ENCODE measurements at places on chromosomes 2 and 18.

DNA sequence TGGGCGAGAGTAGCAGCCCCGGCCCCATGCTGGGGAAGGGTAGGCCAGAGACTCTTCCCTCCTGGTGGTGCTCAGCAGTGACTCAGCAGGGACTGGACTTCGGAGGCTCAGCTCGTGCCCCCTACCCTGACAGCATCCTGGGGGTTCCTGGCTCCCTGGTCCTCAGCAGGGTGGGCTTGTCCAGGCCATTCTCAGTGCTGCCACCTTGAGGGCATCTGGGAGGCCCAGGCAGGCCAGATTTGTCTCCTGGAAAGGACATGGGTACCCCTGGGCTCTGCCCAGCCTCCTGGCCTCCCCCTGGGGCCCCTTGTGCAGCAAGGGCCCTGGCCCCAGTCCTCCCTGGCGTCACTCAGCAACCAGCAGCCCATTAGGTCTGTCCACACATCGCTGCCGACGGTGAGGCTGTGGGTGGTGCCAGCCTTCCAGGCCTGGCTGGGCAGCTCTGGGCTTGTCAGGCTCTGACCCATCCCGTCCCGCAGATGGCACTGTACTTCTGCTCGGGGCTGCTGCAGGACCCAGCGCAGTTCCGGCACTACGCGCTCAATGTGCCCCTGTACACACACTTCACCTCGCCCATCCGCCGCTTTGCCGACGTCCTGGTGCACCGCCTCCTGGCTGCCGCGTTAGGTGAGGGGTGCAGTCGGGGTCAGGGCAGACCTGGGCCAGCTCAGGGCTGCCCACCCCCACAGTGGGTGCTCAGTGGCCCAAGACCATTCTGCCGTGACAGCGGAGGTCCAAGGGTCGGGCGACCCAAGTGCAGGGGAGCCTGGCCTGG lies 45.0 kb upstream of the ALPP start:
- DNase-seq: no peak

DNA sequence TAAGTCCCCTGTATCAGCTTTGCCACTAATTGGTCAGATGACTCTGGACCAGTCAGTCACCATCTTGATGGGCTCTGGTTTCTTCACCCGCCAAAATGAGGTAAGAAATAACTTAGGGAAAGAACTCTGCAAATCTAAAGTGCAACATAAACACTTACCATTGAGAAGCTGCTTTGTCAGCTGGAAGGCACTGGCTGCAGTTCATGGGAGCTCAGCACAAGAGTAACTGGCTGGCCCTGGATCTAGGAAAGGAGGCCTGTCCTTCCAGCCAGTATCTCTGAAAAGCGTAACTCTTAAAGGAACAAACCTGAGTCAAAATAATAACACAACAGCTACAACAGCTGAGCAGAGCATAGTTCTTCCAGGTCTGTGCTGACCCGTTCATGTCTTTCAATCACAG lies 123.9 kb downstream of the CACNB4 start:
- no peak for DNase-seq

DNA sequence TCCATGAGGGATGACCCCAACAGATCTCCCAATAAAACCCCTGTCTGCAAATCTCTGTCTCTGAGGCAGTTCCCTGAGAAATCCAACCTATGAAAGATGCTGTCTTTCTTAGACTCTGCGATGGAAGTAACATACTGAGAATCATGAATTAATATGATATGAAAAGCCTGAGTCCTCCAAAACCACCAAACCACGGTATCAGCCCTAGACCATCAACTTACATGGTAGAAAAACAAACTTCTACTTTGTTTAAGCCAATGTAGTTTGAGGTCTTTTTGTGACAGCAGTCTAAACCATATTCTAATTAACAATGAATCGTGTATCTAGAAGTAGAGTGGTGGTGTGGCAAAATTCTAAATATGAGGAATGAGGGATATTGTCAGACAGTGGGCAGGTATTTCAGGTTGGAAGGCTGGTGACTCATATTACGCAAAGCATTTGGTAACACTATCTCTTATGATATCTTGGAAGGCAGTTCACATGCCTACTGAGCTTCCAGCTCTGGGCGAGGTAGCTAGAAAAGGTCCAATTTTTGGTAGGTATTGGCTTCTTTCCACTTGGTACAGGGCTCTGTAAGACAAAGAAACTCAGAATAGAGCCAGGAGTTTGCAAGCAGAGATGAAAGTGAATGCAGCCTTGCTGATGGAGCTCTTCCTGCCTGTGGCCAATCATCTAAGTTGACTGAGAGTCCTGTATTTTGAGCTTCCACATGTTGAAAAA lies 215.8 kb downstream of the ZFP36L2 start:
- no peak for DNase-seq

GRCh38 chr2:117770730-117771129 lies 43.8 kb upstream of the DDX18 start:
- DNase-seq: no peak

DNA sequence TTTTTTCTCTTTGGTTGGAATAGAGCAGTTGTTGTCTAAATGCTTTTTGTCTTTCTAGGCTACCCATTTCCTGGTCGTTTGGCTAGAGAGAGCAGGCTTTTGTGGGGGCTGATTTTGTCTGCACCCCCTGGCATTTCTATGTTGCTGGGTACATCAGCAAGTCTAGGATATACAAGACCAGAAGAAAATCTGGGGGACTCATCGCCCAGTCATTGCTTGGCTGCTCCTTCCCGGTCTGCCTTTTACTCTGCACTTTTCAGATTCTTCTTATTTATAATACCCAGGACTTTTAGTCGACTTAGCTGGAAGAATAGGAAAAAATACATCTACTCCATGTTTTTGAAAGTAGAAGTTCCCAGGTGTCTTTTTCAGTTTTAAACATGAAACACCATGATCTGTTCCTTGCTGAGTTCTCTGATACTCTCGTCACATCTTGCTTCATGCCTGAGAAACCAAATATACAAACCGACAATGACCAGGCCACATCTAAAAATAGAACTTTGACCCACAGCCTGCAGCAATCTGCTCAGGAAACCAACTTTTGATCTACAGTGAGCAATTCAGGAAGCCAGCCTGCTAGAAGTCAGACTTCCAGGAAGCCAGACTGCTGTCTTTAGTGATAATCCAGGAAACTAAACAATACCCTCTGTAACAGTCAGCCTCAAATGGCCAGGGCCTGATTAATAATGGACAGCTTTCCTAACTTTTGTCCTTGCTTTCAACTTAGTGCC lies 163.8 kb upstream of the MEX3C start:
- DNase-seq: no peak

DNA sequence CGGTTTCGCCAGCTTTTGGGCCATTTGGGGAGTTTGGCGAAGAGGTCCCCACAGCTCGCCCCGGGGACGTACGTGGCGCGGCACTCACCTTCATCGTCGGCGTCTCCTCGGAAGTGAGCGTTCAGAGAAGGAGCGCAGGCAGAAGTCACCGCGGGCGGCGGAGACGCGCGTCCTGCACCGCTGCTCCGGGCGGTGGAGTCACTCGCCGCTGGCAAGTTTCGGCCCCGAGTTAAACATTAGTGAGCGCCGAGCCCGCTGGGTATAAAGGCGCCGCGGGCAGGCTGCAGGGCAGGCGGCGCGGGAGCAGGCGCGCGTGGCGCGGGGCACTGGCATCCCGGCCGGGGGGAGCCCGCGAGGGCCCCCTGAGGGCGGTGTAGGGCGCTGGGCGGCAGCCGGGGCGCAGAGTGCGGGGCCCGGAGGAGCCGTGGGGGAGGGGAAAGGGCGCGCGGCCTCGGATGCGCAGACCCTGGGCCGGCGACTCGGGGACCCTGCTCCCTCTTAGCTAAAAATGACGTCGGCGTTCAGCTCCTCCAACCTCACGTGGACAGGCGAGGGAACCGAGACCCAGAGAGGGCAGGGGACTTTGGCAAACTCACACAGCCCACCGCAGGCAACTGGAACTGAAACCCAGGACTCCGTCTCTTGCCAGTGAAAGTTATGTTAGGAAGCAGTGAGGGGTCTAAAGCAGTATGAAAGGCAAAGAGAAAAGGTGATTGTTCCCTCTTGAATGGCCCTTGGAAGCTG lies at the start of gene DPP4:
Gene DPP4 (minus strand): TSS at position 328 of the 744 bp plus-strand sequence. CDS start 234 bp downstream, at position 94.
- peak; percentile 44 for DNase-seq

DNA sequence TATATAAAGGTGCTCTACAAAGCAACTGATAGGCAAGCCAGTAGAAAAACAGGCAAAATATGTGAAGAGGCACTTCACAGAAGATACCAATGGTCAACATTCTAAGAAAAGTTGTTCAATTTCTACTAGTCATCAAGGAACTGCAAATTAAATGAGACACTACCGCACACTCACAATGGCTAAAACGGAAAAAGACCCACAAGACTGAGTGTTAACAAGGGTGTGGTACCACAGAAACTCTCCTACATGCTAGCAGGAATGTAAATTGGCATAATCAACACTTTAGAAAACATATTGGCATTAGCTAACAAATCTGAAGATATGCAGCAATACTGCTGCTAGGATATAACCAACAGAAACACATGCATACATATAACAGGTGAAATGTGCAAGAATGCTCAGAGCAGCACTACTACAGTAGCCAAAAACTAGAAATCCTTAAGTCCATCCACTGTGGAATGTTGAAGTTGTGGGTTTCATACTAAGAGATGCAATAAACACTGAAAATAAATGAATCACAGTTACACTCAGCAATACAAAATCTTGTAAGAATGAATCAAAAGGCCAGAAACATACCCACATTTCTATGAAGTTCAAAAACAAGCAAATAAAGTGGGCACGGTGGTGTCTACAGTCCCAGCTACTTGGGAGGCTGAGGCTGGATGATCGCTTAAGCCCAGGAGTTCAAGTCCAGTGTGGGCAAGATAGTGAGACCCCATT lies 9.2 kb downstream of the RNU4ATAC start:
- no peak for DNase-seq

GRCh38 chr2:13260402-13260801 lies 543.7 kb downstream of the TRIB2 start:
- no peak for DNase-seq

DNA sequence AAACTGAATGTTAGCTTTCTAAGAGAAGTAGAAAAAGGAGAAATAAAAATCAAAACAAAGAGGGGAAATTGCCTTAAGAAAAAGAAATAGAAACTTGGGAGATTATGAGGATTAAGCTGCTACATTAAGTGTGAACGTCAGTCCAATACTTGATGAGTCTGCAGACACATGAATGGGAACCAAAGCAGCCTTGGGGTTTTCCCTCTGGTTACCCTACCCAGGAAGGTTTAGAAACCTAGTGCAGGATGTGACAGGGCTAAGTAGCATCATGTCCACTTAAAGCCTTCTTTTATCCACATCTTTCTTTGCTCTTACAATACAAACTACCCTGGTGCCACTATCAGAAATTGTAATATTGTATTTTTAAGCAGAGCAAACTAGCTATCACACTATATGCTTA lies 22.3 kb downstream of the SLC35F5 start:
- no peak for DNase-seq

GRCh38 chr2:213285404-213285803 lies 1.1 kb downstream of the SPAG16 start:
- no peak for DNase-seq

- no peak for DNase-seq
These were observed 494.8 kb downstream of the CMPK2 start for GRCh38 chr2:6370753-6371551.

DNA sequence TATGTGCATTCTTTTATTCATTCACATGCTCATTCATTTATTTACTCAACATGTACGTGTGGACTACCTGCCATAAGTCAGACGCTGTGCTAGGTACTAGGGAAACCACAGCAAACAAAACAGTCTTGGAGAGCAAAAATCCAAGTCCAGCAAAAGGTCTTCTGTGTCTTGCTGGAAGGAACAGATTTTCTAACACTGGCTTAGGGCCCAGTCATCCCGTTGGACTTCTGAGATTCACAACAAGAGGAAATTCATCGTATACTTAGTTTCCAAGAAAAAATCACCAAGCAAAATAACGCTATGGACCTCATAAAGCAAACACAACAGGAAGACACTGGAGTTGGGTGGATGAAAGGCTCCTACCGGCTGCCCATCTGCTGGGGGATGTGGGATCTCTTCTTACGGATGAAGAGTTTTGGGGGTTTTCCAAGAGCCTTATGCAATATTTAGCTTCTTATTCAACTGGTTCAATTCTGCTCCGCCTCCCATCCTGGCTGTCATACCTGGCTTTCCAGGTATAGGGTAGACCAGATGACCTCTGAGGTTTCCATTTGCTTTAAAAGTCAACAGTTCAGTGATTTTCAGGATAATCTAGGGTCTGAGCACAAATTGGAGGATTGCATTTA lies 262.7 kb downstream of the HAUS1 start:
- DNase-seq: no peak

DNA sequence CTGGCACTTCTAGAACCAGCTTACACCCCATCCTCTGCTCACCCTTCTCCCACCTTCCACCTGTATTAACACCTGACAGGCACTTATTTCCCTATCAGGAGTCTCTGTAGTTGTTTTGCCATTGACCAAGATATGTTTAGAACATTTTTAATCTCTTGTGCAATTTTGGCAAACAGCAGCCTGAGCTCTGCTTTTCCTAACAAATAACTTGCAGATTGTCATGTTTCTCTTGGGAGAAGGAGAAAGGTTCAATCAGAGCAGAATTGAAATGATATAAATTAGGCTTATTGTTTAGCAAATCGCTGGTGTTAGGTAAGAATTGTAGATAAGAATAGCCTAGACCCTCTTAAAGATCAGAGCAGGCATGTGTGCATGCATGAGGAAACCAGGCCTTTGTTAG lies 225.5 kb downstream of the PARD3B start:
- DNase-seq: no peak

DNA sequence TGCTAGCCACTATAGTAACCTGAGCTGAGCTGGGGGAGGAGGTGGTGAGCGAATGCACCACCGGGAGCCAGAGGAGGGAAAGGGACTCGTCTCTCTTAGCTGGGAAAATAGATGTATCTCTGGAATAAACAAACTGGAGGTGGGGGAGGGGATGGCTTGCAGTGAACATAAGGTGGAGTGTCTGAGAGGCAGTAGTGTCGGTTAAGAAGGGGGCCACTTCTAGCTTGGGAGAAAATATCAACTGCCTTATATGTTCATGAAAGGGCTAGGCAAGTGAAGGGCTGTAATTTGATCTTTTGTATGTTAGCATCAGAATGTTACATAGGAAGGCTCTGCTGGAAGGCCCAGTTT lies 2.2 kb downstream of the SETBP1 start:
- DNase-seq: no peak

- DNase-seq: no peak
These were observed 403.5 kb downstream of the SETBP1 start for GRCh38 chr18:45084206-45084605.
